ENCODE measurements at places on chromosomes 5 and 9.

DNA sequence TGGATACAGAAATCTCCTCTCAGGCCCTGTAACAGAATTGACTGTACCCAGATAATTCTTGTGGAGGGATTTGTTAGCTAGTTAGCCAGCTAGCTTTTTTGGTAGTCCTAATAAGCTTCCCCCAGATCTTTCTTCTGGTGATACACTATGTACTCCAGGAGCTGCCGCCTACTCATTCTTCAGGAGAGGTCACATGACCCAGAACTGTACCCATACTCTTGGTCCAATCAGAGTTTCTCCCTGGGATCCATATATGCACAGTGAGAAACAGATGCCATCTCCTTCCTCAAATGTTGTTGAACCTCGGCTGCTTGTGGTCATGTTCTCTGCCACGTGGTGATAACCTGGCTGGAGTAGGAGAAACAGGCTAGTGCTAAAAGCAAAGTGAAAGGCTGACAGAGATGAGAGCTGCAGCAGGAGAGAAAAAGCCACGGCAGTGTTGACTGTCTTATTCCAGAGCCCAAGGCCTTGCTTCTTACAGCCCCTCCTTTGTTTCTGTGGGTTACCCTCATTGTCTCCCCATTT lies 123.0 kb upstream of the RFX3 start:
- no peak for DNase-seq

GRCh38 chr5:175542232-175542965 lies 64.0 kb downstream of the SFXN1 start:
- no peak for DNase-seq

GRCh38 chr5:149902177-149902576 lies 42.4 kb downstream of the PDE6A start:
- DNase-seq, result no peak

DNA sequence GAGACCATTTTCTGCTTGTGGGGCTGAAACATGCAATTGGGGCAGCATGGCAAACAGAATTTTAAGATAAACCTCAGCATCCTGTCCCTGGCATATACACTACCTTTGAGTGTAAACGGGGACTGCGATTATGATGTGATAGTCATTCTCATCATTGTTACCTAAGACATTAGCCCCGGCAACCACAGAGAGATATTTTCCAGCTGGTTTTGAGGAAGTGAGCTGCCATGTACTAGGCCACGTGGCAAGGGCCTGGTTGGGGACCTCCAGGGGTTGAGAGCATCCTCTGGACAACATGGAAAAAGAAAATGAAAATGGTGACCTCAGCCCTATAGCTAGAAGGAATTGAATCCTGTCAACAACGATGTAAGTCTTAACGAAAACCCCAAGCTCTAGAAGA lies 623.6 kb upstream of the CDH18 start:
- no peak for DNase-seq

GRCh38 chr9:108811944-108812343 lies 43.8 kb downstream of the ACTL7B start:
- no peak for DNase-seq

DNA sequence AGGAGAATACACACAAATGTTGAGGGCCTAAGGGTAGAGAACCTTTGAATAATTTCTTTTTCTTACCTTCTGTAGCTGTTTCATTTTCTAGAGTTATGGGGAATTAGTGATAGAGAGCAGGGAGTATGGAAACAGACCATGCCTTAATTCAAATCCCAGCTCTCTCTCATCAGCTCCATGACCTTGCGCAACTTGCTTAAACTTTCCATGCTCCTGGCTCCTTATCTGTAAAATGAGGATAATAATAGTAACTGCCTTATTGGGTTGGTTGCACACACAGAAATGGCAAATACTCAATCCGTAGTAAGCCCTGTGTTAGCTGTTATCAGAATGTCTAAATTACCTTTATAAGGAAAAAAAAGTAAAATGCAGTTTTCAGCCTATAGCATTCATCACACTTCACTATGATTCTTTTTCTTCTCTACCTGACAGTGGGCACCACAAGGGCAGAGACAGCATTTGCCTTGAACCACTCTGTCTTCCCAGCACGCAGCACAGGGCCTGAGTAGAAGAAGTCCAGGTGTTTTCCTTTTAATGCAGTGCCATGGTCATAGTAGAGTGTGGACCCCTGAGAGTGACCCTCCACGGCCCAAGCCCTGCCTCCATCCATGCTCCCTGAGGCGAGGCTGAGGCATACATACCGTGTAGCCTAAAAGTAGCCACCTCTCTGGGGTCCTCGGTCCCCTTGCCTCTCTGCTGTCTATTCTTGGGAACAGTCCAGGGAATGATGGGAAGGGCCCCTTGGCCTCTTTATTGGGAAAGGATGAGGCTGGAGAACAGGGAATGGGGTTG lies 17.4 kb downstream of the C5orf15 start:
- DNase-seq, result no peak

GRCh38 chr9:132168851-132169250 lies 7.0 kb downstream of the NTNG2 start:
- DNase-seq, result no peak

DNA sequence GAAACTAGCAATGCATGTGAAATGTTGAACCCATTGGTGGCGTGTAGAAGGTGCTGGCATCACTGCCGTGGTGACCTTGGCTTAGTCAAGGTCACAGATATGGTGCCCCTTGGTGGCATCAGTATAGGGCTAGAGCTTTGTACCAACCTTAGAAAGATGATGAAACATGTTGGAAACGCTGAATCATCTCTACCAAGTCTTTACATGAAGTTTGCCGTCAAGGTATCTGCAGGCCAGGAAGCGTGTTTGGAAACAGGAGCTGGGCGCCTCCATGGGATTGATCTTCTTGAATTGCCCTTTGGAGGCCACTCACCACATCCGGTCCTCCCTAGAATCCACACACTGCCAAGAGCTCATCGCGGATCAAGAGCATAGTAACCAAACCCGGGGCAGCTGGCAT lies 16.9 kb upstream of the BOD1 start:
- no peak for DNase-seq

DNA sequence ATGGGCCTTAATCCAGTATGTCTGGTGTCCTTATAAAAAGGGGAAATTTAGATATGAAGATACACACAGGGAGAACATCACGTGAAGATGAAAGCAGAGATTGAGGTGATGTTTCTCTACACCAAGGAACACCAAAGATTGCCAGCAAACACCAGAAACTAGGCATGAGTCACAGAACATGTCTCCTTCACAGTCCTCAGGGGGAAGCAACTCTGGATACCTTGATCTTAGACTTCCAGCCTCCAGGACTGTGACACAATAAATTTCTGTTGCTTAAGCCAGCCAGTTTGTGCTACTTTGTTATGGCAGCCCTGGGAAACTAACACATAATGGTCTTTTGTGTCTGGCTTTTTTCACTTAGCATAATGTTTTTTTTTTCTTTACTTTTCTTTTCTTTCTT lies 41.2 kb upstream of the STRBP start:
- no peak for DNase-seq
